ENCODE measurements at places on chromosomes 6 and 20.

DNA sequence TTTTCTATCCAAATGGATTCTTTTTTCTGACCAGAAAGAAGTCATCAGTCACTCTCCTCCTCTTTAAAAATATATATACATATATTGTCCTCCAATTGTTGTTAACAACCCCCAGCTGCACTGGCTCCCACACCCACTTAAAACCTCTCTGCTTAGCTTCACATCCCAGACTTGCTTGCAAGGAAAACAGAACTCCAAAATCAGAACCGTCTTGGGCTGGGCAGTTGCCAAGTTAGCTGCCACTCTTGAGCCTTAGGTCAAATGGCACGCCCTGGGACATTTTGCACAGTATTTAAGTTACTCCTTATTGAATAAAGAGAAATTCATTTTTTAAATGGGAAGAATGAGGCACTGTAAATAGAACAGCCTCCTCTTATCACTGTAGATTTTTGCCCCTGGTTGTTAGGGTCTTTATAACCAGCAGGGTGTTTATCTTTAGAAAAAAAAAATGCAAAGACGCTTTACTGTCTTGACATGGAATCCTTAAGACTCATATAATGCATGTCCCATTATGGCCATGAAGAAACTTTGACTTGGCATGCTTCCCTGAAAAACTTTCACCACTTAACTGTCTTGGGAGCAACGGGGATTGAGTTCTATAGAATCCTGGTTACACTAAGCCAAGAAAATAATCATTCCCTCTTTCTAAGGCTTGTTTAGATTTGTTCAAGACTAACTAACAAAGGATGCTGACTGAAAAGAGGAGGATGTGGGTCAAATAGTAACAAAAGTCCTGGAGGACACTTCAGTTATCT, 204.5 kb downstream of the ISM1 start:
- DNase-seq = no peak

- DNase-seq = no peak
Measured at GRCh38 chr20:41902346-41902745, 284.2 kb upstream of the CHD6 start.

DNA sequence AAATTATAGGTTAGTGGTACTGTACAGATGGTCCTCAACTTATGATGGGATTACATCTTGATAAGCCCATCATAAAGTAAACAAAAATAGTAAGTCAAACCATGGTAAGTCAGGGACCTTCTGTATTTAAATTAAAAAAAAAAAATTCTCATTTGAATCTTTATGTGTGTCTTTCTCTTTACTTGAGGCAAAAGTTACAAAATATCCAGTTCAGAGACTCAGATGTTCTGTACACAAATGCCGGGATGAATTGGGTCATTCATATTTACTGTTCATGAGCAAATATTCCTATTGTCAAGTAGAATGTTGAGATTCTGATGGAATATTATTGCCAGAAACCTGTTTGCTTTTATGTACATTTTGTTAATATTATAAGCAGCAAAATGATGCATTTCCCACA, 13.4 kb downstream of the PHACTR2 start:
- DNase-seq = no peak

GRCh38 chr20:21048841-21049273, 57.3 kb downstream of the LINC00237 start:
- DNase-seq = no peak

- DNase-seq = no peak
Measured at GRCh38 chr20:53040693-53041589, 68.8 kb downstream of the TSHZ2 start.

GRCh38 chr6:56214041-56214702, 33.2 kb downstream of the COL21A1 start:
- no peak for DNase-seq

DNA sequence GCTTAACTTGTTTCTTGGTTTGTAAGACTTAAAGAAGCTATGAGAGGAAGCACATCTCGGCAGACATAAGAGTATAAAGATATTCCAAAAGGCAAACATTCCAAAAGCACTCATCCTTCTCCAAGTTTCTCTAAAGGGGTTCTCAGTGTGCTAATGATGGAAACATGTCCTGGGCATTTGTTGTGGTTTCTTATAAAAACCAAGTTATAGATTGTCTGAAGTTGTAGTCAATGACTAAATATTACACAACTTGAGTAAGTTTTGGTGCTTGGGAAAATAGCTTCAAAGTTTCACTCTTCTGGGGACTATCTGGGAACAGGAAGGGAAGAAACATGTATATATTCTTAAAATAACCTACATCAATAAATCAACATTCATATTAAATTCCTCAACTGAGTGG, 128.3 kb upstream of the TBX18 start:
- no peak for DNase-seq

DNA sequence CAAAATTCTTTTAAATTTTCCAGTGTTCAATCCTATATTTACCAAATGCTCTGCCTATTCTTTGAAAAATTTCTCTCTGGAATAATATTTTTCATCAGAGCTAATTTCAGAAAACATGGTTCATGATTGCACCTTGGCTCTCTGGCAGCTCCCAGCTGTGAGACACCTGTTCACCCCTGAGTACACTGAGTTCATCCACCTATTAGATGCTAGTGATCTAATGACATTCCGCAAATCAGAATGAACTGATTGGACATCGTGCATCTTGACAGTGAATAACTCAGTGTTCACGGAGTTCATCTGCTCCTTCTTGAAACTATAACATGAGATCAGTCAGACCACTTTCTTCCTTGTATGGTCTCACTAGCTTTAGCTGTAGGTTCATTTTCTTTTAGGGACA, 3.9 kb upstream of the SHPRH start:
- no peak for DNase-seq

- no peak for DNase-seq
Measured at GRCh38 chr20:57244627-57245214, 21.7 kb downstream of the BMP7 start.

- peak; percentile 66 for DNase-seq
Measured at GRCh38 chr6:2857580-2858337, 16.1 kb upstream of the SERPINB1 start.

- DNase-seq = no peak
Measured at GRCh38 chr6:166612471-166612881, 14.6 kb downstream of the RPS6KA2 start.

DNA sequence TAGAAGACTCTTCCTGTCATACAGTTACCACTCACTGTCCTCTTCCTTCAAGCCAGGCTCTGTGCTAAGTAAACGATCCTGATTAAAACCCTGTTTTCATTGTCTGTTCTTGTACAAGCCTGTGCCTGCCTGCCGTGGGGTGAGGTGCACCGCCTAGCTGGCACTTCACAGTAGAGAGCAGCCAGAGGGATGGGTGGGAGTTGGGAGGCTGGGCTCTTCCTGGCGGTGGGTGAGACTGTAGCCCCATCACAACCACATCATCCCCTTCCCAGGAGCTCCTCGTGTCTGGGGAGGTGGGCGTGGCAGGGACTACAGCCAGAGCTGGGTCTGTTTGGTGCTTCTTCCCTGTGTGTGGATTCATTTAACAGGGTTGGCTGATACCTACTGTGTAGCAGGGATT, 382.0 kb downstream of the TAF4 start:
- DNase-seq = no peak

GRCh38 chr20:12748359-12748994, 260.3 kb upstream of the SPTLC3 start:
- no peak for DNase-seq

DNA sequence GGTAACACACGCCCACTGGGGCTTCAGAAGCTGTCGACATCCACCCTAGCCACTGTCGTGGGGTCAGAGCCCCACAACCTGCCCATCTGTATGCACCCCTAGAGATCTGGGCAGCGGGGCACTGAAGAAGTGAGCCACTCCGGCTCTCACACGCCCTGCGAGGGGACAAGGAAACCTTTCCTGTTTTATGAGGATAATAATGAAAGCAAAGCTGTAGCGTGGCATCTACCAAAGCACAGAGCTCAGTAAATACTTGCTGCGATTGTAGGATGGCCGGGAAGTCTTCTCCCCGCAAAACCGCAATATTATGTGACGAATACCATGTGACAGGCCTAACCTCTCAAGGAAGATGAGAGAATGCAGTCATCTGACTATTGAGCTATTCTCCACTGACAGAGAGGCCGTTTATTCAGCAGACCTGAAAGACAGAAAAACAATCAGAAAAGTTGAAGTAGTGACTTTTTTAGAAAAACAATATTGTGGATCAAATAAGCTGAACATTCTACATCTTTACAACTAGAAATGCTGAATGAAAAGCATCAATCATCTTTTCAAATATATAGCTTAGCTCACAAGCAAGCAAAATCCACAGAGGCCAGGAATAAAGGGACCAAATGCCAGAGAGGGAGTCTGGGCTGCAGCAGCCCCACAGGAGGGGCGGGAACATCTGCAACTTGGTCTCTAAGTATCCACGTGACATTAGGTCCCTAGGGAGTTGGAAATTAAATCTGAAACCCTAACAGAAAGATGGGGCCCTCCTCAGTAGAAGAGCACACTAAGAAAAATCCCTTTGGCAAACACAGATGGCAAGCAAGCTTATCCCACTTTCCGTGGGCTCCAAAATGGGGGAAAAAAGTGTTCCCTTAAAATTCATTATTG, 207.8 kb downstream of the TTLL2 start:
- DNase-seq = no peak

DNA sequence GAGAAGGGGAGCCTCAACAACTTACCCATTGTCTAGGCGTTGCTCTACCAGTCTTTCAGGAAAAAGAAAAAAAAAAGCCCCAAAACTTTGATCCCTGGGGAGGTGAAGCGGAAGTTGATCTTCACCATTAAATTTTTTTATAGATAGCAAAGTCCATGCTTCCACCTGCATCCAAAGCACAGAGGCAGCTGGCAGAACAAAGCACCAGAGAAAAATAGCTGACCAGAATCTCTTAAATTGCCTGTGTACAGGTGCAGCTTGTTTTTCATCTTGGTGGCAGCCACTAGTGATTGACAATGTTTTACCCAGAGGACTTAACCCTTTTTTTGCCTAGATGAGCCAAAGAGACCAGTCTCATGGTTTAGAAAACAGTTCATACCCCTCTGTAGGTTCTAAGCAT, 86.0 kb downstream of the MYB start:
- DNase-seq = no peak

Measured in stimulated activated CD8-positive, alpha-beta memory T cell treated with anti-CD3 and anti-CD28 coated beads, Interleukin-15, amount 100 ng/mL, for 4 hours (primary cell).